Endothelial cell of coronary artery (primary cell): ENCODE measurements at places on chromosomes 7 and 10. TPM values are rescaled to one million over a fixed set of nuclear protein-coding genes. Genes with fewer than 3 reads are reported as not detected.

Gene BMPER
- 0.45 and 8.8 TPM in 2 replicates for total RNA-seq

Gene AGAP9
- 0.90 and 2.9 TPM in 2 replicates for total RNA-seq

Gene RBP3
- not detected in 2 replicates for total RNA-seq

Gene NUDT5
- total RNA-seq: 57.2 and 58.9 TPM in 2 replicates
